ENCODE measurements at places on chromosomes 11 and 22.

GRCh38 chr22:27100789-27101188 lies 443.4 kb downstream of the MIAT start:
- DNase-seq, result no peak
- H3K4me3 ChIP-seq, result no peak overlapping the region
- H3K27ac ChIP-seq, result no peak overlapping the region
- peaks cover 9% of the 10 kb centered on the region for H3K4me1 ChIP-seq

GRCh38 chr11:102589047-102589459 lies 36.1 kb downstream of the MMP20 start:
- H3K36me3 ChIP-seq, result no peaks in the 10 kb centered on the region
- H3K27me3 ChIP-seq, result no peaks in the 10 kb centered on the region
- no peak overlapping the region for H3K4me3 ChIP-seq
- no peaks in the 10 kb centered on the region for H3K4me1 ChIP-seq
- no peak for DNase-seq
- H3K27ac ChIP-seq, result no peak overlapping the region

GRCh38 chr11:5665746-5666401 lies 19.0 kb downstream of the TRIM5 start:
- no peaks in the 10 kb centered on the region for H3K27me3 ChIP-seq
- no peak overlapping the region for H3K27ac ChIP-seq
- H3K36me3 ChIP-seq, result no peaks in the 10 kb centered on the region
- H3K4me1 ChIP-seq, result no peaks in the 10 kb centered on the region
- no peak for DNase-seq

DNA sequence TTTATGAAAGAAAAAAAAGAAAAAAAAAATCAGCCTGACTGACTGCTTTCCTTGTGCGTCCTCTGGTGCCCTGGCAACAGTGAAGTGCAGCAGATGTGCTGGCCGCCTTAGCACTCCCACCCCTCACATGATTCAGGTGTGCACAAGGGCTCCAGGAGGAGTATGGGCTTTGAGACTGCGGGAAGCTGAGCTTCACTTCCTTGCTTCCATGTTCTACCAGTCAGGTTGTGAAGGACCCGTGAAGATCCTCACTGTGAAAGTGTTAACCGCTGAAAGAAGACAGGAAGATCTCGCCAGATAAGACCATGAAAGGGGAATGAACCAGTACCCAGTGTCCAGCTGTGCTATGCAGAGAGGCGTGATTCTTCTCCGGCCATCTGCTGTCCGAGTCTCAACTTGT lies 48.2 kb downstream of the HIRA start:
- no peak overlapping the region for H3K27ac ChIP-seq
- H3K36me3 ChIP-seq, result peaks cover 29% of the 10 kb centered on the region
- no peaks in the 10 kb centered on the region for H3K4me1 ChIP-seq

DNA sequence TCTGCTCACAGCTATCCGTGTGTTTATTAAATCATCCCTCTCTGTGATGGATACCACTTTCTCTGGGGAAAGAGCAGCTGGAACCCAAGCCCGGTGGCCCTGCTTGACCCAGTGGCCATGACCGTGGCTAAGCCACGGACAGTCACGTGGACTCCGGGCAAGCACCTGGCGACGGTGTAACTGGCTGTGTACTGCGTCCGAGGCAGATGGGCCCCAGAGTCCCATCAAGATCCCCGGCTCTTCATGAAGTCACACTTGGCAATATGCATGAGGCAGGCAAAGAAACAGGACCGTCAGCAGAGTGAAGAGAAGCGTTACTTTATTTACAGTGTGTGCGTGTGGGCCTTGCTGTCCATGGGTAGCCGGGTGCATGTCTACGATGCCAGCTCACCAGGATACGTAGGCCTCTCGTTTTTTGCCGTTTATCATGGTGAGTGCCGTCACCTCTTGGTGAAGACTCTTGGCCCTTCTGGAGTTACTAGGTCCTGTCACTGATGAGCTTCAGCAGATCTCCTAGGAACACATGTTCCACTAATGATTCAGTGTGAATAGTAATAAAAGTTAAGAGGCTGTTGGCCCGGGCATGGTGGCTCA lies 366.3 kb downstream of the TBC1D22A start:
- no peak for DNase-seq
- peaks cover 9% of the 10 kb centered on the region for H3K4me1 ChIP-seq
- H3K27me3 ChIP-seq, result no peaks in the 10 kb centered on the region
- H3K27ac ChIP-seq, result no peak overlapping the region

DNA sequence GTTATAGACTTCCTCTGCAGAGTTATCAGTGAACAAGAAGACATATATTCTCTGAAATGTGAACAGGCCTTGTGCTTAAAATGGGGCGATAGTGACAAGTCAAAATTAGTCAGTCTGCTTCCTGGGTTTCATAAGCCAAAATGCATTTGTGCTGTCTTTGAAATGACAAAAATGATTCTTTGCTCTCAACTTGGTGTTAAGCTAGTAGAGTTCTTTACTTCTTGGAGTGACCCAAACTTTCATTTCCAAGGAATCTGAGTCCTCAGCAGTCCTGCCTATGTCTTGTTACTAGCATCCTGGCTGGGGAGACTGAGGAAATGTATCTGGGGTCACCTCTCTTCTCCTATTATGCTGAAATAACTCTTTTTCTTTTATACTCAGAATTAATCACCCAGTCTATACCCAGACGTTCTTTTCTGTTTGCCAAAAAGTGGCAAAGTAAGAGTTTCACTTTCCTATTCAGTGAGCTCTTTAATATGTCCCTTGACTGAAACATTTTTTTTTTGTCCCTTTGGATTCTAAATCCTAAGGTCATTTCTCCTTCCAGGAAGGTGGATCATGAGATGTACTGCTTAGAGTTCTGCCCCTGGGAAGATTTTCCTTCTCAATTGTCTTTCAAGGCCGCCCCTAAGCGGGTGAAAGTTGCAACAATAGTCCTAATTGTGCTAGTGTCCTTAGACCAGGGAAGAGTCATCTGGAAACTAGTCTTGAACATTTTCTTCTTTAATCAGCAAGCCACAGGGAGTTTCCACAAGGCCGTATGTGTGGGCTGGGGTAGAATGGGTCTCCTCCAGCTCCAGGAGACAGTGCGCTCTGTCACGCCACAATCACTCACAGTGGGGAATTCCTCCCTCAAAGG lies 53.0 kb upstream of the RDX start:
- H3K4me3 ChIP-seq, result no peak overlapping the region
- DNase-seq, result no peak
- H3K4me1 ChIP-seq, result no peaks in the 10 kb centered on the region
- no peaks in the 10 kb centered on the region for H3K36me3 ChIP-seq
- H3K27ac ChIP-seq, result no peak overlapping the region

DNA sequence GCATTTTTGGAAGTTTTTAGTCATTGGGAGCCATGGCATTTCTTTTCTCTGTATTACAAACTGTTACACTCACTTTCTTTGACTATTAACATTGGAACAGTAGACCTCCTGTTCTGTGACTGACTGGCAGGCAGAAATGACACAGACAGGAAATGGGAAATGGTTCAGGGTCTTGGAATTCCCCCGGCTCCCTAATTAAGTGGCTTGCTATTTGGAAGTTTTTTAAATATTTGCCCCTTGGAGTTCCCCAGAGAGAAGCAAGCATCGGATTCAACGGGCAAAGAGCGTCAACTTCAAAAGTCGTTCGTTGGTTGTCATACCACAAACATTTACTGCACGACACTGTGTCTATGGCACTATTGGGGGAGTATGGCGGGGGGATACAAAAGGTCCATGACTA lies 1.1 kb upstream of the BIRC2 start:
- no peak overlapping the region for H3K27ac ChIP-seq
- DNase-seq, result no peak
- peaks cover 1% of the 10 kb centered on the region for H3K4me1 ChIP-seq

GRCh38 chr11:102666331-102666957 lies 39.1 kb downstream of the MMP27 start:
- H3K27ac ChIP-seq, result no peak overlapping the region
- no peak for DNase-seq
- H3K27me3 ChIP-seq, result no peaks in the 10 kb centered on the region

All from iPS DF 6.9 (cell line).